Right ventricle myocardium superior (tissue), 1 donor: ENCODE measurements at places on chromosomes 1 and 21.

GRCh38 chr1:22224091-22224490, 81.2 kb upstream of the WNT4 start:
- DNase-seq: no peak

- no peak for DNase-seq
Observed at GRCh38 chr1:228923973-228924686, 188.9 kb downstream of the RHOU start.

- no peak for DNase-seq
Observed at GRCh38 chr1:20445956-20446355, 40.1 kb downstream of the CAMK2N1 start.

- DNase-seq: peak; percentile 35
Observed at GRCh38 chr21:45323487-45324311, 36.0 kb upstream of the POFUT2 start.

GRCh38 chr1:43653339-43653738, 3.4 kb downstream of the KDM4A start:
- no peak for DNase-seq

GRCh38 chr1:118185084-118185832, at the start of gene SPAG17:
SPAG17 (minus strand) TSS chr1:118185228; CDS start chr1:118185157, 71 bp downstream.
- DNase-seq: peak; percentile 79

- DNase-seq: no peak
Observed at GRCh38 chr1:227170361-227171166, 147.7 kb downstream of the CDC42BPA start.

DNA sequence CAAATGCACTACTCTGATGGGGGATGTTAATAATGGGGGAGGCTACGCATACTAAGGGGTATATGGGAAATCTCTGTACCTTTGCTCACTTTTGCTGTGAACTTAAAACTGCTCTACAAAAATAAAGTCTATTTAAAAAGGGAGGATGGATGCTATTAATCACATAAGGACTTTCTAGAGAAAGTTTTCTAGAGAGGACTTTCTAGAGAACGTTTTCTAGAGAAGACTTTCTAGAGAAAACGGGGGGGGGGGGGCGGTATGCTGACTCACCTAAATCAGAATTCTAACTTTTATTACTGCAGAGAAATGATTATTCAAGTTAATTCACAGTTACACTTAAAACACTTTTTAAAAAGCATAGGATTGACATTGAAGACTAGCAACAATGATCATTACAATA, 76.2 kb downstream of the USP1 start:
- no peak for DNase-seq

DNA sequence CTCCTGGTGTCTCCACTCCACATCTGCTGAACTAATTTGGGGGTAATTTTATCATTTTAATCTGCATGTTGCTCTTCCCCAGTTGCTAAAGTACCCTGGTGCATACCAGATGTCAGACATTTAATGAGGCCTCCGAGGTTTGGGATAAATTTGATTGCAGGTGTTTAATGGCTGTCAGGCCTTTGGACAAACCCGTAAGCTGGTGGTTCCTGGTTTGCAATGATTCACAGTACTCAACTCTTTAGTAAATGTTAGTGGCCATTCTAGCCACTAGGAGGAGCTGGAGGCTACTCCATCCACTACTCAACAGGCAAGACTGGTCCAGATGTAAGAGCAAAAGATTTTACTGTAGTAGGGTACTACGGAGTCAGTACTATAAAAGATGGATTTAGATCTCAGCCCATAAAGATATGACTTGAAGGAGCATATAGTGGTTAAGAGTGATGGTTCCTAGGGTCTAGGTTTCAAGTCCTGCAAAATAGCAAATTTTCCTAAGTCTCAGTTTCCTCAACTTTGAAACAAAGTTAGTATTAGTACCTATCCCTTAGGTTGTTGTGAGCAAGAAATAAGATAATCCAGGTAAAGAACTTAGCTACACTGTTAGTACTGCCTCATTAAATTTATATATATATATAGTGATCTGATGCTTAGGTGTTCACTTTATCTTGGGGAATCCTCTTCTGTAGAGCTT, 132.8 kb downstream of the SNX7 start:
- DNase-seq: no peak

GRCh38 chr1:166165661-166166328, 1.0 kb downstream of the FAM78B start:
- peak; percentile 45 for DNase-seq

DNA sequence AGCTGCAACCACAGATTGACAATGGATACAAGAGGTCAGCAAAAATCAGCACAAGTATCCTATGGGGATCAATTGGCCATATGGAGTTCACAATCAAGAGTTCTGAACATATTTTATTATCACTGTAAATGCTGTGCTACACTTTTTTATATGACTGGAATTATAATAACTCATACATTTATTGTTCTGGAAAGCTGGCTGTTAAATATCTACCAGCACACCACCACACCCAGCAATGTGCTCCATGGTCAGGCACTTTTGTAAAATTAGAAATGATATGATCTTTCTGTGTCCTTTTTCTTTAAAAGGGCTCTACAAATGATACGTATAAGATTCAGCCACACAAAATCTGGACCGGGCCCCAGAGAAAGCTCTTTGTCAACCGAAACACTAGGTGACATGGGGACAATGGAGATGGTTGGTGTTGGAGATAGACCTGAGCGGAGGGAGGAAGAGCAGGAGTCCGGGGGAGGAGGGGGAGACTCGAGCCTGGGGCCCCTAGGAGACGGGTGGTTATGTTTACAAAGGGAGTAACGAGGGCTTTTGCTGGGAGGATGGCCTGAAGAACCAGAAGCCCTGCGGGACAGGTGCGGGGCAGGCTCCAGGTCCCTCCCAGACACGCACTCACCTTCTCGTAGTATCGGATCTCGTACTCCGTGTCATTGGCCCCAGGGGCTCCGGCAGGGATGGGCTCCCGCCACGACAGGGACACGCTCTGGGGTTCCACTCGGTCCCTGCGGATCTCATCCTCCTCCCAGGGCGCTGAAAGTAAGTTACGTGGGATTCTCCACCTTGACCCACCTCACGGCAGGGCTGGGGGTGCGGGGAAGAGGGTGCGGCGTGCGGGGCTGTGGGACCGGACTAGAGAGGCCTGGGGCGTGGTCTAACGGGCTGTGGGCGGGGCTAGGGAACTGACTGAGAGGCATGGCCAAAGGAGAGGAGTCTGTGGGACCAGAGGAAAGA, 30.0 kb downstream of the EPHA10 start:
- no peak for DNase-seq

DNA sequence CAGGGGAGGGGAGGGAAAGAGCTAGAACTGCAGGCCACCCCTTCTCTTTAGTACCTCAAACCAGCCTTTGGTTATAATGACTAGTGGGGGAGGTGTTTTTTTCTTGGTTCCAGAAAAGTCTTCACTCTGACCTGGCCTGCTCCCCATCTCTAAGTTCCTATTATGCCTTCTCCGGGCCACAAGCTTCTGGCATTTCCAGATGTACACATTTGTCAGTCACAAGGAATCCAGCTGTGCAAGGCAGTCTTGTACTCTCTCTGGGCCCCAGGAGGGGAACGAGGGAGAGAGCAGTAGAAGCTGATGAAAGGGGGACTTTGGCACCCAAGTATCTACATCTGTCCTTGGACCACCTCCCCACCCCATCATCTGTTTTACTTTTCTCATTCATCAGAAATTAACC, 2.7 kb upstream of the FALEC start:
- peak; percentile 8 for DNase-seq

DNA sequence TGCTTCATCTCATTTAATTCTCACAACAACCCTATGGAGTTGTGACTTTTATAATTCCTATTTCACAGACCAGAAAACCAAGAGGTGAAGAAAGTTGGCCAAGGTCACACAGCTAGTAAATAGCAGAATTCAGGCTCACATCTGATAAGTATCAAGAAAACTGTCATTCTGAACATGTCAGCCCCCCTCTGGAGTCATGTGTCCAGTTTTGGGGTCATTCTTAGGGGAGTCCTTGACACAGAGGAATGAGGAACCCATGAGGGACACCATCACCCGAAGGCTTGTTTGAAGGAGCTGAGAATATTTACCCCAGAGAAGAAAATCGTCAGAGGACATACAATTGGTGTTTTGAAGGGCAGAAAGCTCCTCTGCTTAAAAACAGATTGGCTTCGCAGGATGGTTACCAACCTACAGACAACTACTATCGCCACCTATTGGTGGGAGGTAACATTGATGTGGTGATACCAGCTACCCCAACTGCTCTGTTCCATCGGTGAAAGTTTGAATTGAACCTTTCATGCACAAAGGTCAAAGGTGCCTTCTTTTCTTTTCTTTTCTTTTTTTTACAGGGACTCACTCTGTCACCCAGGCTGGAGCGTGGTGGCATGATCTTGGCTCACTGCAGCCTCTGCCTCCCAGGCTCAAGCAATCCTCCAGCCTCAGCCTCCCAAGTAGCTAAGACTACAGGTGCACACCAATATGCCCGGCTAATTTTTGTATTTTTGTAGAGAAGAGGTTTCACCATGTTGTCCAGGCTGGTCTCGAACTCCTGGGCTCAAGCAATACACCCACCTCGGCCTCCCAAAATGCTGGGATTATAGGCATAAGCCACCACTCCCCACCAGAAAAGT, 31.3 kb downstream of the NCMAP start:
- no peak for DNase-seq

GRCh38 chr1:153532181-153532580, 3.6 kb downstream of the S100A6 start:
- no peak for DNase-seq

GRCh38 chr1:115258302-115258866, 79.7 kb downstream of the NGF start:
- DNase-seq: no peak

- DNase-seq: no peak
Observed at GRCh38 chr1:110148961-110149360, 1.3 kb upstream of the SLC6A17 start.

GRCh38 chr21:38820471-38821239, 14.9 kb downstream of the ETS2 start:
- DNase-seq: no peak

- peak; percentile 54 for DNase-seq
Observed at GRCh38 chr1:228363686-228364067, 43.0 kb downstream of the TRIM11 start.

DNA sequence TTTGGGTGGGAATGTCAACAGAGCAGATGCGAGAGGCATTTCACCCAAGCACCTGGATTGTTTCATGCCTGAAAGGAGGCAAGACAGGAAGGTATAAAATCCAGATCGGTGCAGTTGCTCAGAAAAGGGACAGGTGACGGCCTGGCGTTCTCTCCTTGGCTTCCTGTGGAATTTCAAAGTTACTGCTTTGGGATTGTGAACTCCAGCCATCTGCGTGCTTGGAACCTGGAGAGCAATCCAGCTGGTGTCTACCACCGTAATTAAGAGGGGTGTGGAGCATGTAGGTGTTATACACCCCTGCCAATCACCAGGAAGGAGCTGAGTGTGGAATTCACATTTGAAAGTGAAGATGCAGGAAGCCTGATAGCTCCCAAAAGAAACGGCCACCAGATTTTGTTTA, 286.1 kb downstream of the KIF26B start:
- no peak for DNase-seq

DNA sequence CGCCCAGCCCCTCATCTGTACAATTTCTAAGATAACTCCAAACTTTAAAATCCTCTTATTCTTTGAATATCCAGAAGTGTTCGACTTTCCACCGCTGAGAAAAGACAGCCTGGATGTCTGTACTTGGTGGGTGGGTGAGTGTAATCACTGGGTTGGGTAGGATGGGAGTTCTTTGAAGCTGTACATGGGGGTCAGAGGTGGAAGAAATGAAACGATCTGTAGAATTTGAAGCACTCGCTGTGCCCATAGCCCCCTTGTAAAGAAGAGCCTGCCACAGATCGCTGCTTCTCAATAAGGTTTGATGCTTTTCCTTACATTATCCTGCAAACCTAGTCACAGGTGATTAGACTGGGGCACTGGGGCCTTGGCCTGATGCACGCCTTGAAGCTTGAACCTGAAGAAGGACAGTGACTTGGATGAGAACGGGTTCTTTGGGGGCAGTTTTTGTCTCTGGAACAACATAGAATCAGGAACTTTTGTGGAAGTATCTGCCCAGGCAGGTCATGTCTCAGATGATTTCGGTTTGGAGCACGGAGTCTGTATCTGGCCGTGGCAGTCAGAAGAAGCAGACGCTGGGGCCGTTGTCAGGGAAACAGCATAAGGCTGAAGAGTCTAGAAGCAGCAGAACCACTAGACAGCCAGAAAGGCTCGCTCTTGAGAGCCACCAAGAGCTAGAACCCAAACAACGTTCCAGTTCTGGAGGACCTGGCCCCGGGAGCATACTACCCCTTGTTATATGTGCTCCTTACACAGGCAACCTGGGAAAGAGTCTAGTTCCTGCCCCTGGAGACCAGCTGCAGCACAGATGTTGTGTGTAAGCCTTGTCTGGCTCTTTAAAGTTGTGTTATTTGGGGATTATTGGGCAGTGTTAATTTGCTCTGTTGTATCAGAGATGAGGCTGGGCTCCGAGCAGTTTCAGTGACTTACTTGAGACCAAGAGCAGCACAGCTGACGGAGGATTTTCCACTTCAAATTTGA, 45.1 kb upstream of the SCCPDH start:
- DNase-seq: no peak

GRCh38 chr1:94209425-94209824, 28.0 kb downstream of the ARHGAP29 start:
- DNase-seq: no peak
